ENCODE measurements at places on chromosomes 12 and 14. TPM values are rescaled to one million over a fixed set of nuclear protein-coding genes. Genes with fewer than 3 reads are reported as not detected.

DNA sequence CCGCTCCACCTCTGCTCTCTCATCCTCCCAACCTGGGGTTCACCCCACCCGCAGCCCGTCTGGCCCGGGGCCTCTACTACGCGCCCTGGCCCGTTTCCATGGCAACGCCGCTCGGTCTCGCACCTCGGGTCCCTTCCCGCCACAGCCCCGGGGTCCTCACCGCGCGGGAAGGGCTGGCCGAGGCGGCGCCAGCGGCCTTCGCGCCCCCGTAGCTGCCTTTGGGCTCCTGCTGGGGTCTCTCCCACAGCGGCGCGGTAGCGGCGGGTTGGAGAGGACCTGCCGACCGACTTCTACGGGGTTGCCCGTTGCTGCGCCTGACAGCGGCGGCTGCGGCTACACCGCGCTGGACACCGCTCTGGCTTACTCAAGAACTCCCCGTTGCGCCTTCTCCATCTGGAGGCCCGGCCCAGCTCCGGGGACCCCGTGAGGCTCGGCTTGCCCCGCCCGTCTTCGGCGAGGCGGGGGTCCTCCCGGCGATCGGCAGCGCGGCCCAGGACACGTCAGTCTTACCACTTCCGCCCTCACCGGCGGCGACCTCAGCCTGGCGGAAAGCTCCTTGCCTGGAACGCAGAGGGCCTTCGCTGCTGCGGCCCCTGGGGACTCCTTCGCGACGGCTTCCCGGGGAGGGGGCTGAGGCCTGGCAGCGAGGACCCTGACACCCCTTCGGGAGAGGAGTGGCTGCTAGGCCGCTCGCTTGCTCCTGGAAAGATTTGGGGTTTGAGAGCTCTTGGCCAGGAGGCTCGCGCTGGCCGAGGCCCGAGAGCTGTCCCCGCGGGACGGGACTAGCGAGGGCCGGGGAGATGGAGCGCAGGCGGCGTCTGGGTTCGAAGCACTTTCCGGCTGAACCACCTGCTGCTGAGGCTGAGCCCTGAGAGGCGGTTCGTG lies at the start of gene TM9SF1:
Gene TM9SF1, minus strand, starts transcription at position 256 of the 885 bp plus-strand sequence. CDS start 422 bp downstream, outside the sequence.
- peak; percentile 90 for DNase-seq

DNA sequence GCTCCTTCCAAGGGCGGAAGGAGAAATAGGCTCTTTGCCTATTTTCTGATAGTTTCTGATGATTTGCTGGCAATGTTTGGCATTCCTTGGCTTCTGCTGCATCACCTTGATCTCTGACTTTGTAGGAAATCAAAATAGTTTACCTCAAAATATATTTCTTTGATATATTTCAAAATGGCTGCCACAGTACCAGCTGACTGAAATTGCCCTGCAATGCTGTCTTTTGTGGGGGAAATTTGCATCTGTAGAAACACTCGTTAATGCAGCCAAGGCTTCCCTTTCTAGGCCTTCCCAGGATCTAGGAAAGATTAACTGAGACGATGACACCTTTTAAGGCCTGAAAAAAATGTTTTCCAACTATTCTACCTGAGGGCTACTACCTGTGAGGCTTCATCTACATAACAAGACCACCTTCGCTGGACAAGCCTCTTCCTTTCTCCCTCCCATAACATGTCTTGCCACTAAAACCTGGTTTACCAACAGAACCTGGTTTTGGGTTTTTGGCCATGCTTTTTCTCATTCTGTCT lies 212.8 kb upstream of the SSTR1 start:
- no peak for DNase-seq

- peak; percentile 70 for DNase-seq
These were observed 315.7 kb downstream of the NAV3 start for GRCh38 chr12:78146365-78146772.

DNA sequence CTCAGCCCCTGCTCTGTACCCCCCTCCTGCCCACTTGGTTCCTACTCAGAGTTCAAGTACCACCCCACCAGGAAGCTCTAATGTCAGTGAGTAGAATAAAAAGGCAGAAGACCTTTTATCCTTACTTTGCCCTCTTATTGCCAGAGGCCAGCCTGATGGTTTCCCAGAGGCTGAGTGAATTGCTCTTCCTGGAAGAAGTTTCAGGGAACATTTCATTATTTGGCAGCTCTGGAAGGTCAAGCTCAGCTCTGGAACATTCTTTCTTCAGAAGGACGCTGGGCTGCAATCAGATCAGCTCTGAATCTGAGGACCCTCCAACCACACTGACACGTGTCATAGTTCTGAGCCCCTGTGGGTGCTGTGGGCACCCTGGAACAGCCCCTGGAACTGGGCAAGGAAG lies 188.9 kb downstream of the ETV6 start:
- DNase-seq = no peak

DNA sequence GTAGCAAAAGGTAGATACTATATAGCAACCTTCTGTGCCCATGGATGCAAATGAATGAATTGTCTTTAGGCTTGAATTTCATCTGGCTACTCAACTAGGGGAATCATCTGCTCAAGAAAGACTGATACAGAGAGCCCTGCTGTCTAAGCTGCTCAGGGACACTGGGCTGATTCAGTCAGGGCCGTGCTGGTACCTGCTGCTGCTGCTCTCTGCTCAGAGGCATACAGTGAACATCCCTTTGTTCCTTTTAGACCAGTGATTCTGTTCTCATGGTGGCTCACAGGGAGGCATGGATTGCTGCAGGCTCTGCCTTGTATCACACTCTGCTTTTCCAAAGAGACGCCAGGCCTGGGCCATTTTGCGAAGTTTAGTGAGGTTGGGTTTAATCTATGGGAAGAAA lies 14.1 kb downstream of the EIF2B2 start:
- DNase-seq = no peak

GRCh38 chr12:106917503-106917902 lies 38.2 kb upstream of the TMEM263 start:
- DNase-seq = peak; percentile 73

DNA sequence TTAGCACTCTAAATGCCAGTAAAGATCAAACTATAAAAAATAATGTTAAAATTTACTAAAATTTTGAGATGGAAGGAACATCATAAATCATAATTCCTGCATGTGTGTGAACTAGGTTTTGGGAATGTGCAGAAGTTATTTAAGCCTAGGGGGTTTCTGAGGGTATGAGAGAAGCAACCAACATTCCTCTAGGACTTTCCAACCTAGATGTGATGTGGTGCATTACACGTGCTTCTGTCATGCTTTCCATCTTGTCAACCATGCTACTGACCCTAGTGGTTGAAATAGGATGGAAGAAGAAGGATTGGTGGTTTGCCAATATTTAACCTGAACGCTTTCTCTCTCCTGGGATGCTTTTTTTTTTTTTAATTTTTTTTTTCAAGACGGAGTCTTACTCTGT lies 209.3 kb downstream of the AEBP2 start:
- DNase-seq = no peak

- DNase-seq = no peak
These were observed 242.7 kb upstream of the E2F7 start for GRCh38 chr12:77308056-77308455.

GRCh38 chr14:92325835-92326234 lies 2.9 kb downstream of the SLC24A4 start:
- DNase-seq = no peak

The RAB15 gene
- 4.6 TPM for total RNA-seq

The UBE3B gene
- 20.5 TPM for total RNA-seq

The KRT79 gene
- total RNA-seq = not detected

The TCTN2 gene
- 3.8 TPM for total RNA-seq

The RIN3 gene
- 3.7 TPM for total RNA-seq

The SYNDIG1L gene
- total RNA-seq = not detected

The RGS6 gene
- total RNA-seq = not detected

The NR1H4 gene
- not detected for total RNA-seq

The PRPF40B gene
- total RNA-seq = 1.5 TPM

The IRF9 gene
- 41.6 TPM for total RNA-seq

Measured in lung microvascular endothelial cell (primary cell).